ENCODE measurements at places on chromosomes 3 and 15.

DNA sequence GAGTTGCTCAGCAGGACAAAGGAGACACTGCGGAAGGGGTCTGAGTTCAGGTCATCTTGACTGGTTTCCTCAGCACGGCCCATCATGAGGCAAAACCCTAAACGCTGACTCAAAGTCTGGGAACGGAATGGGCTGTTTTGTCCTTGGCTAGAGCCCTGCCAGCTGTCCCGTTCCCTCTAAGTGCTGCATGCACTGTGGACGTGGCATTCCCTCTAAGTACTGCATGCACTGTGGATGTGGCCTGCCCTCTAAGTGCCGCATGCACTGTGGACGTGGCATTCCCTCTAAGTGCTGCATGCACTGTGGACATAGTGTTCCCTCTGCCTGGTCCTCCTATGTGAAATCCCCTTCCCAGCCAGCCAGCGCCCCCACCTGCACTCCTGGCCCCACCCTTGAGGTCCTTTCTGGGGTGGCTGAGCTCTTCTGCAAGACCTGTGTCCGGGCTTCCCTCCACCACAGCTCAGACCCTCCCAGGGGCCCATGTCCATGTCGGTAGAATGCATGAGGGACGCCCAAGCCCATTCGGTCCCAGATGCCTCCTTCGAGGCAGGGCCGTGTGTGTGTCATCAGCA lies 36.7 kb downstream of the TM2D3 start:
- DNase-seq = no peak

DNA sequence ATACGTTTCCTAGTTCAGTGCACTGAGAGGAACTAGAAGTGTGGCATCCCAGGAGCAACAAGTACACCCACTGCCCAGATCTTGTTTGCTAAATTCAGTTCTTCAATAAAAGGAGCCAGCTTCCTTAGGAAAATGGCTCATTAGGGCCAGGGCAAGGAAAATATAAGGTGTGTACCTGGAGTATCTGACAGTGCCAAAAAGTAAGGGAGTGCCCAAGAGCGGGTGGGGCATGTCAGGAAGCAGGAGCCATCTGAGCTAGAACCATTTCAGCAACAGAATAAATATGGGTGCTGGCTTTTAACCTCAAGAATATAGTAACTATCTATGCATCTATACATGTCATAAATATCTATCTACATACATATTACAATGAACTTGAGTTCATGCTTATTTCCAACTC lies 44.1 kb downstream of the SLC41A3 start:
- no peak for DNase-seq

DNA sequence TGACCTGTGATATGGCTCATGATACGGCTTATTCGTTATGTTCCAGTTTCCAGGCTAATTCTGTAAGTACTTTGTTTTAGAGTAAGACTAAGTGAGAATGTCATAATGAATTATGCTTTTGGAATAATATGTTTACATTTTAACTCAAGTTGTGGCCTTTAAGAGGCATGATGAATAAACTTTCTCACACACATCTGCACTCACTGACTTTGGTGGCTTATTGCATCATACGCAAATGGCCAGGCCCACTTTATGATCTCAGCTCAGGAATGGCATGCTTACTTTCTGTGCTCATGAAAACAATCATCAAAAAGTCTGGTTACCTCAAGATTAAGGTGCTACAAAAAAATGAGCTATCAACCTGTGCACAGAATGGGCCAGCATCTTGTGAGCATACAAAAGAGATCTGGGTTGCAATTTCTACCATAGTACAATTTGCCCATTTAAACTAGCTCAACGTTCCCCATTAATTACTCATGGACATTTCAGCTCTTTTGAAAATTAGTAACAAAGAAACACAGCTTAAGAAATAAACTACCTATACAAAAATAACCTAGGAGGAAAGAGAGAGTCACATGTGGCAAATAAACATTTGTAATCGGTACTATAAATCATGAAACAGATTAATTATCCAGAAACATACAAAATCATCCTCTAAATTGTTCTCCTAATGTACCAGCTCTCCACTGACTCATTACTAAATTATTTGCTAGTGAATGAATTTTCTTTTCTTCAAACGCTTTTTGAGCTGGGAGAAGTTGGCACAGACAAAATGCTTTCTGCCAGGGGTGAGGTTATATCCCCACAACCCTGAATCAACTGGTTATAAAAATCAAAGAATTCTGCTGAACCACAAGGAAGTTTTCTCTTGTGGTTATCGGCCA lies 439.0 kb upstream of the ADAMTS9 start:
- no peak for DNase-seq

DNA sequence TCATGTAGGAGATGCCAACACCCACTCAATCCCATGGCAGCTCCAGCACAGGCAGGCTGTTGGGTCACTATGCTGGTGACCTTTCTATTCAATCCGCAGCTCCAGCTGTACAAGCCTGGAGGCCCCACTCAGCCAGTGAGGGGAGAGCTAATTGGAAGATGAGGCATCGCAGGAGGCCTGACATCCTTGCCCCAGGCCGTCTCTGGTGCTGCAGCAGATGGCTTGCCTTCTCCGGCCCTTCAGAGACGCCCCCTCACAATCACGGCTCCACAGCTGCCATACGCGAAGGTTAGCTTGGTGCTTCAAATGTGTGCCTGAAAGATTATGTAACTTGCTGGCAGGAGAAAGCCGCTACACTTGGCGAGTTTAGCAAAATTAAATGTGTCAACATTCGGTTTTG lies 104.2 kb upstream of the CLSTN2 start:
- DNase-seq = no peak

DNA sequence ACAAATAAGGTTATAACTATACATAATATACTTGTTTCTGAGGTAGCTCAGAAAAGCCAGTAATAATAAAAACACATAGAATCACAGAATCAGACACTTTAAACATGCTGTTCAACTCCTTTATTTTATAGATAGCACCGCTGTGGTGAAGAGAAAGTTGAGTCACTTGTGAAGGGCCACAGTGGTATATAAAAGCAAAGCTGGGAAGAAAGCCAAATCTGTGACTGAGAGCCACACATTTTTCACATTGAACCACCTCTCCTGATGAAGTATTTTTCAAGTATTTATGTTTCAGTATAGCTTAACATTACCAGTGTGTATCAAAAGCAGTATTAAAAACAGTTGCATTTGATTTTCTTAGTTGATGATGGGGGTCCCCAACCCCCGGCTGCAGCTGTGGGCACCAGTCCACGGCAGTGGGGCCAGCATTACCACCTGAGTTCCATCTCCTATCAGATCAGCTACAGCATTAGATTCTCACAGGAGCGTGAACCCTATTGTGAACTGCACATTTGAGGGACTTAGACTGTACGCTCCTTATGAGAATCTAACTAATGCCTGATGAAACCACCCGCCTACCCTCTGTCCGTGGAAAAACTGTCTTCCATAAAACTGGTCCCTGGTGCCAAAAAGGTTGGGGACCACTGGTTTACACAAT lies 46.2 kb downstream of the TBL1XR1 start:
- no peak for DNase-seq

DNA sequence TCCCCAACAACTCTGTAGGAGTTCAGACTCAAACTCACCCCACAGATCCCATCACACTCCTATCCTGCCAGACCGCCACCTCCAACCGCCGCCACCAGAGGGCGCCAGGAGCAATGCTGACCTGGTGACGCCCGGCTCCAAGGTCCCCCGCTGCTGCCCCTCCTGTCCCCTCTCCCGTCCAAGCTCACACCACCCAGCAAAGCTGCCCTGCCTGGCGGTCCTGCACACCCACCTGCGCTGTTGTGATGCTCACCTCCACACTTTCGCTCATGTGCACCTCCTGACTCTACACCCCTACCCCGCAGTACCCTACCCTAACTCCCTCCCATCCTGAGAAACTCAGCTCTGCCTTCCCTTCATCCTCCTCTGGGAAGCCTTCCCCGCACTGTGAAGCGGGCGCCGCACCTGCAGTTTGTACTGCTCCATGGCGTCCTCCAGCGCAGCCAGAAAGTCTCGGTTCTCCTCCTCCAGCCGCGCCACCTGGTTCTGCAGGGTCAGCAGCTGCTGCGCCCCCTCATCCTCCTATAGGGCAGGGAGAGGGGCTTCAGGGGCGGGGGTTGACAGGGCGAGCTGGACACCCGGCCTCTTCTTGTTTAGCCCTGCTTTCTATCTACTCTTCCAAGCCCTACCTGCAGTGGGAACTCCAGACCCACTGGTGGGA lies 7.9 kb downstream of the KIF7 start:
- peak; percentile 44 for DNase-seq

DNA sequence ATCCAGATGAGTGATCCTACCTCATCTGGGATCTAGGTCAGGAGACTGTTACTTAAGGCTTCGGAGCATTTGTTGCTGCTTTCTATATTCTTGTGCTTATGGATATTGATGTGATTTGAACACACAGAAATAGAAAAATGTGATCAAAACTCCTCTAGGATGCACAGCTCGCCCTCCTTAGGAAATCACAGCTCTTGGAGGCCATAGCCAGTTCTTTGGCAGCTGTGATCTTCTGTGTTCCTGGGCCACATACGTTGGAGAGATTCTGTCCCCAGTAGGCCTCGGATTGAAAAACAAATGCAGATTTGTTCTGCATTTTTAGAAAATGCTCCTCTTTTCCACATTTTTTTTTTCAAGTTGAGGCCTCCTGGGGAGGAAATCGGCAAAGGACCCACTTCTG lies 437.4 kb upstream of the THBS1 start:
- DNase-seq = no peak

DNA sequence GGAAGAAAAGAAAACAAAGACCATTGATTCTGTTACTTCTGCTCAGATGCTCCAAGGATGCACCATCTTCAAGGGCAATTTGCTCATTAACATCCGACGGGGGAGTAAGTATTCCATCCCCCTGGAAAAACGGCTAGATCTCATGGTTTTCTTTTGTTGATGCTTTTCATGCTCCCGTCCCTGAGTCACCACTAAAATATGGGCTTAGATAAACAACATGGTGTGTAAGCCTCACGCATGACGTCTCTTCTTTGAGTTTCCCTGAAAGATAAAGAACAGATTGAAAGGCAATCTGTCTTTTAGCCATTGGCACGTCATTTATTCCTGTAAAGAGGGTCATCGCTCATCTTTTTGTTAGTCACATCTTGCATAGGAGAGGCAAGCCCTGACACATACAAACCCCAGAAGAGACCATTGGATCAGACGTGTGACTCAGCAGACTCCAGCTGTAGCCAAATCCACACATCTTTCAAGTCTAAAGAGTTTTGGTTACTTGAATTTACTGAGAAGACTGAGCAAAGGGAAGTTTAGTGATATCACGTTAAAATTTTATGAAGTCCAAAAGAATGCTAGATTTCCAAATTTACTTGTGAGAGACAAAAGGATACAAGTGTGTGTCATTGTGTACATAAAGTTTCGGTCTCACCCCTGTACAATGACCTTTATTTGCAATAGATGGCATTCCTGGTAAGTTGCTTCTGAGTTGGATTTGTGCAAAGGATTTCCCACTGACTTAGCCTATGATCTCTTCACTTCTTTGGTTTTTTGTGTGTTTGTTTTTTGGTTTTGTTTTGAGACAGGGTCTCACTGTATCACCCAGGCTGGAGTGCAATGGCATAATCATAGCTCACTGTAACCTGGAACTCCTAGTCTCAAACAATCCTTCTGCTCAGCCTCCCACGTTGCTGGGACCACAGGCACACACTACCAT lies 110.5 kb downstream of the PGPEP1L start:
- DNase-seq = no peak

DNA sequence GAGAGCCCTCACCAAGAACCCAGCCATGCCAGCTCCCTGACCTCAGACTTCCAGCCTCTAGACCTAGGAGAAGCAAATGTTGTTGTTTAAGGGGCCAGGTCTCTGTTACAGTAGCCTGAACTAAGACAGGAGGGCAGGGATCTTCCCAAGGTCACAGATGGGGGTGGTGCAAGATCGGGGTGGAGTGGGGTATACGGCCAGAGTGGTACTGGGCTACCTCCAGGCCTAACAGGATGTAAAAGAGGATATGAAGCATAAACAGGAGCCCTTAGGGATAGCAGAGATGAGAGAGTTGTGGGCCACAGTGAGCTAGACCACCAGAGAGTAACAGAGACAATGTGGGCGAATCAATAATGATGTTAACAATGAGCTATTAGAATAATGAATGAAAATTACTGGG lies 82.9 kb downstream of the TOP2B start:
- DNase-seq = no peak

DNA sequence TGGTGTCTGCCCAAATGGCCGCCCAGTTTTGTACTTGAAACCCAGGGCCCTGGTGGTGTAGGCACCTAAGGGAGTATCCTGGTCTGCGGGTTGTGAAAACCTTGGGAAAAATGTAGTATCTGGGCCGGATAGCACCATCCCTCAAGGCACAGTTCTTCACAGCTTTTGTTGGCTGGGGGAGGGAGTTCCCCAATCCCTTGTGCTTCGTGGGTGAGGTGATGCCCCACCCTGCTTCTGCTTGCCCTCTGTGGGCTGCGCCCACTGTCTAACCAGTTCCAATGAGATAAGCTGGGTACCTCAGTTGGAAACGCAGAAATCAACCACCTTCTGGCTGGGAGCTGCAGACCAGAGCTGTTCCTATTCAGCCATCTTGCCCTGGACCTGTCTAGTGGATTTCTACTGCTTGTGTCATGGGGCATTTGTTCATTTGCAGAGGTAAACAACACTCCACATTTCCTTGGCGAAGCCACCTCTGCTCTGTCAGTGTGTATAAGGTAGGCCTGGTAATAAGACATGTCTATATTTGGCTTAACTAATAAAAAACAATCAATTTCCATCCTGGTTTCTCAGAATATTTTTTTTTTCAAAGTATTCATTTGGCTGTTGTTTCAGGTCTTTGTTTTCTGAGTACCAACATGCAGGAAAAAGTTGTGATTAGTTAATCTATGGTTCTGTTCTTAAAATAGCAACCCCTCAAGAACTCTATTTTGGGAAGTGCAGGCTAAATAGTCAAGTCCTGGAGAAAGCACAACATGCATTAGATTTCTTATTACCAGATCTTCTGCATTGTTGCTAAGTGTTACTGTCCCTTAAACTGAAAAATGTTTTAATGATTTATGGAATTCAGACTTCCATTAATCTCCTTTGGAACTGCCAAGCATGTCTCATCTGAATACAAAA lies 304.3 kb downstream of the ZIC1 start:
- DNase-seq = no peak

DNA sequence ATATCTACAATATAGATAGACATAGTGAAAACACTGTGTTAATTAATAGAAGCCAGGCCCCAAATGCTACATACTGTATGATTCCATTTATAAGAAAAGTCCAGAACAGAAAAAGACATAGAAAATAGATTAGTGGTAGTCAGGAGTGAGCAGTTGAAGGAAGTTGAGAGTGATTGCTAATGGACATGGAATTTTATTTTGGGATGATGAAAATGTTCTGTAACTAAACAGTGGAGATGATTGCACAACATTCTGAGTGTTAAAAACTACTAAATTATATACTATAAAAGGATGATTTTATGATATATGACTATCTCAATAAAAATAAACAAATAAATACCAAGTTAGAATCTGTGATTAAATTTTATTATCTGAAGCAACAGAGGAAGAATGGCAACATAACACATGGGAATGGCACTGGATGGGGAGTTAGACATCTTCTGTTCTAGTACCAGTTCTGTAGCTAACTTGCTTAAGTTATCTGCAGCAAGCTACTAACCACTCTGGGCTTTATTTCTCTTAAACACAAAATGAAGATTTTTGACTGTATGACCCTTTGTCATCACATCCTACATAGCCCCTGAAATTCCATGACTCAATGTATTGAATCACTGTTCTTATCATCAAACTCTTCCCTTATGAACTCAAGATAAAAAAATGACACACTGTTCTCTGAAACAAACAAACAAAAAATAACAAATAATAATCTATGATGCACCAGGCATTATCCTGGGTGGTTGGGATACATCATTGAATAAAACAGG lies 612.7 kb downstream of the TBL1XR1 start:
- DNase-seq = no peak

Measured in stimulated activated CD4-positive, alpha-beta T cell treated with anti-CD3 and anti-CD28 coated beads, Interleukin-15, amount 100 ng/mL, for 1 hour (primary cell).